ENCODE measurements at places on chromosomes 3 and 15.

- DNase-seq: no peak
Observed at GRCh38 chr3:82354228-82354627, 592.8 kb upstream of the GBE1 start.

- DNase-seq: no peak
Observed at GRCh38 chr3:36924744-36925521, 19.9 kb downstream of the TRANK1 start.

- DNase-seq: no peak
Observed at GRCh38 chr3:76859596-76859995, 180.3 kb upstream of the ROBO2 start.

DNA sequence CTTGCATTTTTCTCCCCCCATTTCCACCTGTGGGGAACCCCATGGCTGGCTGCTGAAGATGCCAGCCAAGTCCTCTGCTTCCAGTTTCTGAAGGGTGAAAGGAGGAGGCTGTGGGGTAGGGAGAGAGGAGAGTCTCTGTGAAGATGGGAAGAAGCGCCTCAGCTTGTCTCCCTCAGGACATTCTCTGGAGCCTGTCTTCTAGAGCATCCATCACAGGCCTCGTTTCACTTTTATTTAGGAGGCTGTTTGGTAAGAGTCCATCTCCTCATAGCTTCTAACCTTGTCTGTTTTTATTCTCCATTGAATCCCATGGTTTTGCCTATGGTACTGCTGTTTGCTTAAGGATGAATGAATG is 8.8 kb upstream of the LCTL start:
- no peak for DNase-seq
